ENCODE measurements at places on chromosomes 1 and 21.

DNA sequence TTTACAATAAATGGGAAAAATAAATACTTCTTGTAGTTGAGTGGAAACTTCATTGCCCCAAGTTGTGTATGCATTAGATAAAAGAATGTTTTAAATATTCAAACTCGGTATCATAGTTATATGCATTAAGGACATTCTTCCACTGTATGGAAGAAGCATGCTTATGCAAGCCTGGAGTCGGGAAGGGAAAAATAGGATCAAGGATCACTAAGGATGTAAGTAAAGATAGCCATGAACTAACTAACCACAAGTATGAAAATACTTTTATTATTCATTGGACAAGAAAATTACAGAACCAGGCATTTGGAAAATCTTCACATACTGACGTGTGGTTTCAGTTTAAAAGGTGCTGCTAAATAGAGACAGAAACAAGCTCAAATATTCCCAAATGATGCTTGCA lies 26.9 kb upstream of the DPYD start:
- no peak for DNase-seq

GRCh38 chr1:6261615-6261995 lies 707 bp upstream of the GPR153 start:
- DNase-seq, result no peak

DNA sequence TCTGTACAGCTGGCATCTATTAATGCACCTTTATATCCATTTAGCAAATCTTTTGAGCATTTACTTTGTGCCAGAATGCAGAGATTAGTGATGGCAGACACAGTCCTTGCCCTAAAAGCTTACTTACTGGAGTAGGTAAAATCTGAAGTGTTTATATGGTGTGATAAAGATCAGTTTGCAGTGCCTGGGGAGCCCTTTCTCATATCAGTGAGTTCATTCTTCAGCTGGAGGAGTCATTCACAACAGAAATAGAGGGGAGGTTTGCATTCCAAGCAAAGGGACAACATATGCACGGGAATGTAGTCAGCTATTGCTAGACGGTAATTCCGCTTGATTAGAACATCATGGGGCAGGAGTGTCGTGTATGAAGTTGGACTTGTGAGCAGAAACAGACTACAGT lies 8.4 kb downstream of the SLC35F3 start:
- DNase-seq, result no peak

- peak; percentile 17 for DNase-seq
Observed at GRCh38 chr1:159132271-159132881, 39.0 kb upstream of the CADM3 start.

- DNase-seq, result no peak
Observed at GRCh38 chr1:200423235-200423634, 13.4 kb upstream of the ZNF281 start.

- DNase-seq, result no peak
Observed at GRCh38 chr1:107286125-107286524, 145.3 kb downstream of the NTNG1 start.

Data from GM12891 (cell line).